Dermis microvascular lymphatic vessel endothelial cell (primary cell): ENCODE measurements at places on chromosomes 13 and 19. TPM values are rescaled to one million over a fixed set of nuclear protein-coding genes. Genes with fewer than 3 reads are reported as not detected.

KLK4 gene
- not detected in 2 replicates for total RNA-seq

IGFL1 gene
- not detected in 2 replicates for total RNA-seq

PRSS57 gene
- total RNA-seq = not detected in 2 replicates

CNMD gene
- not detected in 2 replicates for total RNA-seq

CEACAM16 gene
- not detected in 2 replicates for total RNA-seq

ZNF426 gene
- total RNA-seq = 15.9 and 17.7 TPM in 2 replicates

RASA3 gene
- 30.7 and 33.9 TPM in 2 replicates for total RNA-seq

ARHGAP45 gene
- 13.5 and 24.6 TPM in 2 replicates for total RNA-seq

NPHS1 gene
- not detected in 2 replicates for total RNA-seq

PCDH8 gene
- not detected in 2 replicates for total RNA-seq

SIGLEC5 gene
- not detected in 2 replicates for total RNA-seq

TMC4 gene
- 0.25 TPM in 1 of 2 replicates, not detected in the other for total RNA-seq

PAK4 gene
- total RNA-seq = 4.2 and 6.1 TPM in 2 replicates

ZNF98 gene
- total RNA-seq = 0.13 TPM in 1 of 2 replicates, not detected in the other

AZU1 gene
- total RNA-seq = not detected in 2 replicates

DPF1 gene
- 0.13 and 0.26 TPM in 2 replicates for total RNA-seq

ZFP14 gene
- 2.8 and 3.4 TPM in 2 replicates for total RNA-seq

OVOL3 gene
- not detected in 2 replicates for total RNA-seq

ZNF730 gene
- 1.3 and 1.7 TPM in 2 replicates for total RNA-seq

LAIR1 gene
- total RNA-seq = not detected in 2 replicates

USHBP1 gene
- 20.9 and 37.4 TPM in 2 replicates for total RNA-seq

NOTCH3 gene
- 0.13 and 0.89 TPM in 2 replicates for total RNA-seq

DAND5 gene
- total RNA-seq = 0.25 and 0.26 TPM in 2 replicates

DCT gene
- total RNA-seq = not detected in 2 replicates

ZNF527 gene
- total RNA-seq = 2.8 and 4.6 TPM in 2 replicates

SLC7A9 gene
- under 0.01 TPM in 2 replicates for total RNA-seq

MFSD12 gene
- total RNA-seq = 53.8 and 78.4 TPM in 2 replicates

AMH gene
- 0.64 and 1.8 TPM in 2 replicates for total RNA-seq

ATP8A2 gene
- 0.13 TPM in 2 replicates for total RNA-seq

SMIM24 gene
- total RNA-seq = not detected in 2 replicates

ATP4A gene
- not detected in 2 replicates for total RNA-seq

KRTDAP gene
- total RNA-seq = not detected in 2 replicates

B3GNT3 gene
- total RNA-seq = under 0.01 TPM in 2 replicates

CPAMD8 gene
- total RNA-seq = 1.5 and 2.4 TPM in 2 replicates

LGI4 gene
- total RNA-seq = not detected in 2 replicates

MBOAT7 gene
- 10.1 and 20.5 TPM in 2 replicates for total RNA-seq

METTL21C gene
- total RNA-seq = not detected in 2 replicates

YJEFN3 gene
- total RNA-seq = 0.25 and 0.26 TPM in 2 replicates

DEDD2 gene
- 15.0 and 20.9 TPM in 2 replicates for total RNA-seq

CDX2 gene
- not detected in 2 replicates for total RNA-seq

HAUS5 gene
- 4.9 and 5.6 TPM in 2 replicates for total RNA-seq

ZNF132 gene
- 4.1 and 6.2 TPM in 2 replicates for total RNA-seq

EBI3 gene
- 0.26 and 1.5 TPM in 2 replicates for total RNA-seq

TFPT gene
- 19.1 and 19.6 TPM in 2 replicates for total RNA-seq

BBC3 gene
- 15.0 and 17.3 TPM in 2 replicates for total RNA-seq

PSENEN gene
- 16.3 and 19.2 TPM in 2 replicates for total RNA-seq

HCST gene
- 0.38 and 0.39 TPM in 2 replicates for total RNA-seq

OR10H1 gene
- total RNA-seq = not detected in 2 replicates

APOC1 gene
- total RNA-seq = 0.63 and 1.8 TPM in 2 replicates
